ENCODE measurements at places on chromosomes 2 and 18.

DNA sequence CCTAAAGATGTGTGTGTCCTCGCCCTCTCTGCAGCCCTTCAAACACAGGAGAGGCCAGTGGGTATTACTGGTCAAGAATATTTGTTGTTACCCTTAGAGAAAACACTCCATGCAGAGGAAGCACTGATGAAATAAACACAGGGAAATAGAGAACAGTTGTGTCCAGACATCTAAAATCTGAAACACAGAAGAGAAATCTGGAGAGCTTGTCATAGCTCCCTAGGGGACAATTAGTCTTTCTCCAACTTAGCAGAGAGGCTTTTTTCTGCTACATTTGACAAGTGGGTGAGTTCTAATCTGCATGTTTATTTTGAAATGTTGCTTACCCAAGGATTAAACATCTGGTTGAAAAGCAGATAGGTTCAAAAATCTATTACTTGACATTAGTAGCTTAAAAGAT is 190.1 kb downstream of the CTNNA2 start:
- no peak for DNase-seq

DNA sequence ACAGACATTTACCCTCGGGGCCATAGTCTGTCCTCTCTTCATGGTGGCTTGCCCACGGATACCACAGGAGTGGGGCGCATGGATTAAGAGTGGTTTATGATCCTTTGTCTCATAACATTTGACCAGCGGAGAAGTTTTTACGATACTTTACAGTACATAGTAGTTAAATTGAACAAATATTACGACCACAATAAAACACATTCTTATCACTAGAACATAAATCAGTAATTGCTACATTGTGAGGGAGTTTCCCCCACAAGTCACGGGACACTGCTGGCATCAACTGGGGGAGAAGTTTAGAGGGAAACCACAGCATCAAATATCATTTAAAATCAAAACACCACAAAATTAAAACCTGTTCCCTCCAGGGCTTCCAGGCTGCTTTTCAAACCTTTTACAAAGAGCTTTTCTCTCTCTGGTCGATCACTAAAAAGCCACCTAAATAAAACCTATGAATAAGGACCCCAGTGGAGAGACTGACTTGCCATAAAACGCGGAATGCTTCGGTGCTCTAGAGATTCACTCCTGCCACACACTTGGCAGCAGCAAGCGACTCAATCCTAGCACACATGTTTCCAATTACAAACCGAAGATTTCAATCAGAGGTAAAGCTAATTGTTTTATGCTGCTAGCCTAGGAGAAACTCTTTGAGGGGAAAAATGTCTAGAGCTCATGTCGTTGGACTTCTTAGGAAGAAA is 173.7 kb upstream of the HNRNPA3 start:
- no peak for DNase-seq

DNA sequence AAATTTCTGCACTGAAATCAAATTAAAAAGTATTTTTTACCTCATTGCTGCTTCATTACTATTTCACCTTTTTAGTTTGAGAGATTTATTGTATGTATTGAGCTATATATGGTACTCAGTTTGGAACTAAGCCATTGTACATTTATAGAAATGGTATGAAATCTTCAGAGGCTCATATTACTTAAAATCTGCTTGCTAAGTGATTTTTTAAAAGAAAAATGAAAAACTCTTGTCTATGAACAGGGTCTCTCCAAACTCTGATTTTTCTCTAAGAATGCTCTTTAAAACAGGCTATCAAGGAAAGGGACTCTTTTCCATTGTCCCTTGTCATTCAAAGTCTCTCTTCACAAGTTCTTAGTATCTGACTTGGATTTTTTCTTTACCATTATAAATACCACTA is 31.8 kb downstream of the C1D start:
- DNase-seq = no peak

DNA sequence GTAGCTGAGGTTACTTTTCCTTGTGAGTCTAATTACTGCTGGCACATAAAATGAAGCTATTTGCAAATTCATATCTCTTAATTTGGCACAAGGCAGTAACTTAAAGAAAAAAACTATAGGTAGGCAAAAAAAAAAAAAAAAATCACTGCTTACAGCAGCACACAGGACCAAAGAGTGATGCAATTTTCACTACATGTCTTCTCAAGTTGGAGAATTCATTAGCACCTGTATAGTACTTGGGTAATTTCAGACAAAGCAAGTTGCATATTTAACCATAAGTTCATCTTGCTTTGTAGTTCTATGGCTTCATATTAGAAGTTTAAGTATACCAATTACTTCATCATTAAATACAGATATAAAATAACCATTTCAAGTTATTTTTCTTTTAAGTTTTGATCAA is 33.7 kb upstream of the RBBP8 start:
- DNase-seq = no peak

GRCh38 chr2:150729495-150729955 is 242.1 kb upstream of the RND3 start:
- no peak for DNase-seq
